ENCODE measurements at places on chromosomes 7 and 10.

- DNase-seq = no peak
Measured at GRCh38 chr7:46613116-46613515, 692.0 kb upstream of the IGFBP3 start.

- DNase-seq = no peak
Measured at GRCh38 chr10:90162271-90162853, 461.0 kb downstream of the KIF20B start.

- DNase-seq = no peak
Measured at GRCh38 chr7:126843883-126844282, 408.9 kb downstream of the GRM8 start.

GRCh38 chr10:50536617-50537240 is 87.0 kb downstream of the SGMS1 start:
- DNase-seq = no peak

DNA sequence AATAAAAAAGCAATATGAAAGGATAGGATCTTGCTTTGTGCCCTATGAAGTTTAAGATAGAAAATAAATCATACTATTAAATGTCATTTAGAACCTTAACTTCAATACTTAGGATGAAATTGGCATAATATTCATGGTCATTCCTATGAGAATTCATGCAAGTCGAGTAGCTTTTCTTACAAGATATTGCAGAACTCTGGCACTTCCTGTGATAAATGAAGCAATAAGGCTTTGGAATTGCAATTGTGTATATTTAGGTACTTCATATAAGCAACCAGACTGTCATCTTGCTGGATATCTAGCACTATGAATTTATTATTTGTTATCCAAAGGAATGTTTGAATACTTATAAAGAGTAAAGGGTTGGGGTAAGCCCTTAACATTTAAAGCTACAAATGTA is 116.5 kb downstream of the ZNF438 start:
- DNase-seq = no peak

- peak; percentile 25 for DNase-seq
Measured at GRCh38 chr10:35639728-35640401, 2.2 kb downstream of the FZD8 start.

DNA sequence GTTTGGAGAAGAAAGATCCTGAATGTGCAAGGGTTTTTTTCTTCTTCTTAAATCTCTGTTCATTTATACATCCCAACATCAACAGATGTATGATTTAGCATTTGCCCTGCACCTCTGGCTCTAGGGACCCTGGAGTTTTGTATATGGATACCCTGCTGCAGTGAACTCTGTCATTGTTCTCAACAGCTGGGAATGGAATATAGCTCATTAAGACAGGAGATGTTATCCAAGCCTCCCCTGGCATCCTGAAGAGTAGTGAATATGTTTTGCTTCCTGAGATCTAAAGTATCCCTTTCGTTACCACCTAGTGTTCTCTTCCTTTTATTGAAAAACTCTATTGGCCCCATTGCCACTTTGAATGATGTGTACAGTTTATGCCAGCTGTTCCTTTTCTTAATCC is 275.9 kb downstream of the EXOC4 start:
- DNase-seq = no peak

DNA sequence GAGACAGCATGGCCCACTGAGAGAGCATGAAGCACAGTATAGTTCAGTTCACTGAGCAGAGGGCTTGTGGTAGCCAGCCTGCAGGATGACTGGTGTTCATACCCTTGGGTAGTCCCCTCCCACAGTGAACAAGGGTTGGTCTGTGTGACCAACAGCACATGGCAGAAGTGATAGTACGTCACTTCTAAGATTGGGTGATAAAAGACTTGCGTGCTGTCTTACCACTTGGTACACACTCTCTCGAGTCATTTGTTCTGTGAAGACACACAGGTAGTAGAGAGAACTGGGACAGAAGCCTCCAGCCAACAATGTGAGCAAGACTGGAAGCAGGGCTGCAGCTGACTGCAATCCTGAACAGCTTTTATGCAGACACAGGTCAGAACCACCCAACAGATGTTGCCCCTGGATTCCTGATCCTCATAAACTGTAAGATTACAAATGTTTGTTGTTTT is 14.6 kb downstream of the EPC1 start:
- no peak for DNase-seq

- no peak for DNase-seq
Measured at GRCh38 chr7:159126311-159127260, 18.1 kb downstream of the VIPR2 start.

All from COR-L47 (cell line).